ENCODE measurements at places on chromosomes 11 and 22. TPM values are rescaled to one million over a fixed set of nuclear protein-coding genes. Genes with fewer than 3 reads are reported as not detected.

DNA sequence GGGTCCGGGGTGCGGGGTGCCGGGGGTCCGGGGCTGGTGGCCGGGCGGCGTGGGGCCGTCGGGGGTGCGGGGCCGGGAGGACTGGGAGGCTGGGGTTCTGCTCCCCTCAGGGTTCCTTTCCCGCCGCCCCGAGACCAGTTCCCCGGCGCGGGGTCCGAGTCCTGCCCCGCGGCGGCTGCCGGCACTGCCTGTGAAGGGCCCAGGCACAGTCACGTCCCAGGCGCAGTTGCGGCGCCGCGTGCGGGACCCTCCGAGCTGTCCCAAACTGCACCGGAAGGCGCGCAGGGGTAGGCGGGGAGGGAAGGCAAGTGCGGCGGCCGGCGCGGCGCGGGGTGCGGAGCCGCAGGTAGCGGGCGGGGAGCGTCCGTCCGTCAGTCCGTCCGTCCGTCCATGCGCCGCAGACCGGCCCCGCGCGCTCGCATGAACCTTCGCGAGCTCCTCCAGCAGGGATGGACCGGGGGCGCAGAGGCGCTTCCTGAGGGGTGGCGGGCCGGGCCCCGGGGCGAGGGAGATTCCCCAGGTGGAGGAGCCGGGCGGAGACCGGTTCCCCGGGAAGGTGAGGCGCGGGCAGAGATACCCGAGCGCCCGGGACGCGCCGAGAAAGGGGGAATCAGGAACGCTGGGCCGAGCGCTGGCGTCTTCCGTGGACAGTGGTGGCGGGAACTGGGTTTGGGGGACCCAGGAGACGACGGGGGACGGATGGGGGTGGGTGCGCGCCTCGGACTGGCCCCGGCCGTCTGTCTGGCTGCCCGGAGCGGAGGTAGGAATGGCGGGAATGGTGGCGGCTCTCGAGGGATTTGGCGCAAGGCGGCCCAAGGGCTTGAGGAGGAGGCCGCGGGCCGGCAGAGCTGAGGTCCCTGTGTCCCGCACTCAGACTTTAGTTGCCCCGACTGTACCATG, 3.1 kb upstream of the ADORA2A start:
- DNase-seq, result peak; percentile 33
- peaks cover 60% of the 10 kb centered on the region for H3K4me1 ChIP-seq
- no peaks in the 10 kb centered on the region for H3K36me3 ChIP-seq

- no peak overlapping the region for H3K4me3 ChIP-seq
- peaks cover 10% of the 10 kb centered on the region for H3K36me3 ChIP-seq
- H3K27ac ChIP-seq, result no peak overlapping the region
- no peak for DNase-seq
- H3K4me1 ChIP-seq, result peaks cover 18% of the 10 kb centered on the region
These were observed 5.4 kb downstream of the SLC25A45 start for GRCh38 chr11:65377036-65377435.

The OR51L1 gene
- not detected for total RNA-seq

The OR10A2 gene
- not detected for total RNA-seq

- no peak overlapping the region for H3K4me3 ChIP-seq
- H3K4me1 ChIP-seq, result no peaks in the 10 kb centered on the region
- no peaks in the 10 kb centered on the region for H3K36me3 ChIP-seq
- H3K27ac ChIP-seq, result no peak overlapping the region
These were observed 282.5 kb downstream of the KCNA4 start for GRCh38 chr11:29734287-29734686.
